ENCODE measurements at places on chromosomes 12 and 14.

GRCh38 chr14:68939893-68940613, 39.0 kb downstream of the ACTN1 start:
- DNase-seq, result no peak

GRCh38 chr12:2194060-2194459, 141.3 kb downstream of the CACNA1C start:
- DNase-seq, result no peak

- no peak for DNase-seq
Measured at GRCh38 chr12:77734214-77734883, 96.3 kb upstream of the NAV3 start.

DNA sequence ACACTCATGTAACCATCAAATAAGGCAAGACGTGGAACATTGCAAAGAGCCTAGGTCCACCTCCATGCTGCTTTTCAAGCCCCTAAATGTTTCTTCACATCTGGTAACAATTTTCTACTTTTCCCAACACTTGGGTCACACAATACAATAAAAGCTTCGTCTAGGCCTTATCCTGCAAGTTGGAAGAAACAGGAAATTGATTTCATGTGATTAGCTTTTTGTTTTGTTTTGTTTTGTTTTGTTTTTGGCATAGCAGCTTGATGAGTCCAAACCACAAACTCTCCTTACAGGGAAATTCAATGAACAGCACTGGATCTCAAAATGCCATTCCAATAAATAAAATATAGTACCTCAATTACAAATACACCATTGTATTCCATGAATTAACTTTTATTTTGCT, 19.3 kb downstream of the TAS2R50 start:
- no peak for DNase-seq

- DNase-seq, result no peak
Measured at GRCh38 chr12:5059358-5059757, 15.7 kb downstream of the KCNA5 start.

DNA sequence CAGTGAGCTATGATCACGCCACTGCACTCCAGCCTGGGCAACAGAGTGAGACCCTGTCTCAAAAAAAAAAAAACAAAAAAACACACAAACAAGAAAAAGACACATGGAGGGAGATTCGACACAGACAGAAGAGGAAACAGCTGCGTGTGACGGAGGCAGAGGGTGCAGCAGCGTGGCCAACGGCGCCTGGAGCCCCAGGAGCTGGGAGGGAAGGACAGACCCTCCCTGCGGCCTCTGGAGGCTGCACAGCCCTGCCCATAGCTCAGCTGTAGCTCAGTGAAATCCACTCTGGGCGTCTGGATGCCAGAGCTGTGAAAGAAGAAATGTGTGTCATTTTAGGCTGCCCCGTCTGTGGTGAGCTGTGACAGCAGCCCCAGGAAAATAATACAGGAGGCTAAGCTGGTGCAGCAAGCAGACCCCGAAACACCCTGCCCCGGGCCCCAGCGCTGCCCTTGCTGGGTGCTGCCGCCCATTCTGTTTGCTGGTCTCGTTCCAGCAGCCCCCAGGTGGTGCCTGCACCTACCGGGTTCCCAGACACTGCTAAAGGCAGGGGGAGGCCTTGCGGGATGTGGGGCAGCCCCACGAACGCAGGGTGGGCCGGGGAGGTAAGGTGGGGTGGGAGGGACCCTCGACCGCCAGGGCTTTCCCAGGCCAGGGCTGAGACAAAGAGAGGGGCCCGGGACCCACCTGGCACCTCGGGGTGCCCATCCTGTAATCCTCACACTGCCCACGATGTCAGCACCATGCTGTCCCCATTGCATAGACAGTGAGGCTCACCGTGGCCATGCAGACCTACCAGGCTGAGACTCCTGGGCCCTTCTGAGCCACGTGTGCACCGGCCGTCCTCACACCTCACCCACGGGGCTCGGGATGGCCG, 21.2 kb downstream of the GALNT9 start:
- DNase-seq, result no peak

GRCh38 chr14:98819132-98819866, 452.7 kb downstream of the BCL11B start:
- no peak for DNase-seq

DNA sequence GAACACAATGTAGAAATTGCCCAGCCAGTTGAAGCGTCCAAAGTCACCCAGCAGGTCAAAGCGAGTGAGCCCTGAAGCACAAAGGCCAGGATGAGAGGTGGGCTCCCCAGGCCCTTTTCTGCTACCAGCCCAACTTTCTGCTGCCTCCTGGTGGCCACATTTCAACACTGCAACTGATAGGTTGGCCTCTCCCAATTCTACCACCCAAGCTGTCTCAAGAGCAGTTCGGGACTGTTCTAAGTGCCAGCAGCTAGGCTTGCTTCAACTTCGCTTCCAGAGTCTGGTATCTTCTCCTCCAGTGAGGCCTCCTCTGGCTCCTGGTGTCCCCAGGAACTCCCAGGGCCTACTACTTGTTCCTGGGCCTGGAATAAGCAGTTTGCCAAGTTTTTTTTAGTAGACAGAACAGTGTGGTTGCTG, 3.4 kb upstream of the DHH start:
- peak; percentile 40 for DNase-seq

GRCh38 chr14:47390831-47391504, 284.4 kb downstream of the MDGA2 start:
- no peak for DNase-seq

GRCh38 chr12:101857043-101857558, 20.3 kb upstream of the DRAM1 start:
- no peak for DNase-seq

DNA sequence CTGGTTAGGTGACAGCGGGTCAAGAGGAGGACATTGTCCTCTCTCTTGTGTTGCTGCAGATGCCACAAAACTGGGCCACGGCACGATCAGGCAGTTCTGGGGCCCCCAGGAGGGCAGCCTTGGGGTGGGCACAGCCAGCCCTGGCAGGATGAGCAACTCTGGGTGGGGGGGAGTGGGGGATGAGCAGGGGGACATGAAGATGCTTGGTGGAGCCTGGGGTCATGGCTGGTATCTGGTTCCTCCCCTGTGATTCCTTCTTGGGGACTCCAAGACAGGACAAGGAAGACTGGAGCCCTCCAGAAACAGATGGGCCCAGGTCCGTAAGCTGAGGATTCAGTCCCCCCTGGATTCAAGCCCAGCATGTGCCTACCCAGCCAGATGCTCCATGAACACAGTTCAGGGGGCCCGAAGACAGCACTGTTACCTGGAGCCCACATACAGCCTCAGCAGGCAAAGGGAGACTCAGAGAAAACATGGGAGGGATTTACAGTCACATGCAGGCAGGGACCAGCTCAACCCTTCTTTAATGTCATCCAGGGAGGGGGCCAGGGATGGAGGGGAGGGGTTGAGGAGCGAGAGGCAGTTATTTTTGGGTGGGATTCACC, 10.4 kb downstream of the SERPINA1 start:
- no peak for DNase-seq

DNA sequence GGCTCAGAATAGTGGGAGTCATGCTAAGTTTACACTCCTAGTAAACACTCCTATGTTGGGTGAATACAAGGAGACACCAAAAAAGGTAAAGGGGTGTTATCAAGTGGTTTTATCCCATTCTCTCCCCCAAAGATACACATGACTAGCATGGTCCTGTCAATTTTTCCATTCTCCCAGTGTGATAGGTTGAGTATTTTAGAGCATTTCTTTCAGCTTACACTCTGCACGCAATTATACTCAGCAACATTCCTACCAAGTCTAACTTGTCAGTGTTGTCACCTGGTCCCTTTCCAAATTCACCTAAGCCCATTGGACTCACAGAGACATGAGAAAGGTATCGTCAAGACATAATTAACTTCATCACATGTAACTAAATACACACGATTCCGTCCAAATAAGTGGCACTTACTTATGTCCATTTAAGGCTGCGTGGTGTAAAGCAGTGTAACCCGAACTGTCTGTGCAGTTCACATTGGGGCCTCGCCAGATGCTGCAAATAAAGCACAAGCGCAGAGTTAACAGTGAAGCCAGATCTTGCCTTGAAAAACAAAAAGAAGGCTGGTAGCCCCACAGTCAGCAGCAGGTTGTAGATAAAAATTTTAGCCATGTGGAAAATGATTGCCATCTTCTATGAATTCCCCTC, 159.7 kb downstream of the ANKS1B start:
- no peak for DNase-seq

GRCh38 chr12:106358396-106359241, 1.1 kb downstream of the POLR3B start:
- DNase-seq, result no peak

DNA sequence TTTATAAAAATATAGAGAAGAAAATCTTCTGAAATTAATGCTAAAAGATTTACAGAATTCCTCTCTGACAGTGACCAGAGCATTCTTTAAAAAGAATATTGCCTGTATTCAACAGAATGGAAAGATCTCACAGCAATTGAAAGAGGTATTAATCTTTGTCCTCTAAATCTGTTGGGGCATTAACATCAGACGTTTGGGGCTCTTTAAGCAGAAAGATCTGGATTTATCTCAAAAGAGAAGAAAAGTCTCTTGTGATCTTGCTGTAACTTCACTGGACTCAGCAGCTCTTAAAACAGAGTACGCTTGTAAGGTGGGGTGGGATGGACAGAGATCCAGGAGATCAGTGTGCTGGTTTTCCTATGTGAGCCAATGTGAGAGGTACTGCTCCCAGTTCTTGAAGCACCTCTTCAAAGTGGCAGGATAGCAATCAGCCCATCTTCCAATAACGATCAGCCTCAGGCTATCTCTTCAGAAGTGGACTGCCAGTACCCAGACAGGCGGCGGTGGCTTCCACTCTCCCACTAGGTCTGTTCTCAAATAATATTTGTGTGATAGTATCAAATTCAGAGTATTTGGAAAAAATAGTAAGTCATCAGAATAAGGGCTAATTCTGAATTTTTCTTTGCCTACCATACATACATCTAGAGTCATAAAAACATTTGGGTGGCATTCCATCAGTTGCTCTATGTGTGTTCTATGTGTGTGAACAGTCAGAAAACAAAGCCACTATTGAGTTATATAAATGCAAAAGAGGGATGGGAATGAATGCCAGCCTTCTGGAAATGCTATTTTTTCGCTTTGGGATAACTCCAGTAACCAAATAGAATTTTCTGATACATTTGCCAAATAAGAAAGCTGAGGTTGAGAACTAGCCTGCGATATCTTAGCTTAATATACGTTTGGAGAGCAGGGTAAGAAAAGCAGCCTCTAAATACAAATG, 237.4 kb upstream of the RGS6 start:
- DNase-seq, result no peak

- DNase-seq, result no peak
Measured at GRCh38 chr14:96951511-96951910, 154.3 kb downstream of the VRK1 start.

- DNase-seq, result no peak
Measured at GRCh38 chr12:22858849-22859570, 234.0 kb downstream of the ETNK1 start.

DNA sequence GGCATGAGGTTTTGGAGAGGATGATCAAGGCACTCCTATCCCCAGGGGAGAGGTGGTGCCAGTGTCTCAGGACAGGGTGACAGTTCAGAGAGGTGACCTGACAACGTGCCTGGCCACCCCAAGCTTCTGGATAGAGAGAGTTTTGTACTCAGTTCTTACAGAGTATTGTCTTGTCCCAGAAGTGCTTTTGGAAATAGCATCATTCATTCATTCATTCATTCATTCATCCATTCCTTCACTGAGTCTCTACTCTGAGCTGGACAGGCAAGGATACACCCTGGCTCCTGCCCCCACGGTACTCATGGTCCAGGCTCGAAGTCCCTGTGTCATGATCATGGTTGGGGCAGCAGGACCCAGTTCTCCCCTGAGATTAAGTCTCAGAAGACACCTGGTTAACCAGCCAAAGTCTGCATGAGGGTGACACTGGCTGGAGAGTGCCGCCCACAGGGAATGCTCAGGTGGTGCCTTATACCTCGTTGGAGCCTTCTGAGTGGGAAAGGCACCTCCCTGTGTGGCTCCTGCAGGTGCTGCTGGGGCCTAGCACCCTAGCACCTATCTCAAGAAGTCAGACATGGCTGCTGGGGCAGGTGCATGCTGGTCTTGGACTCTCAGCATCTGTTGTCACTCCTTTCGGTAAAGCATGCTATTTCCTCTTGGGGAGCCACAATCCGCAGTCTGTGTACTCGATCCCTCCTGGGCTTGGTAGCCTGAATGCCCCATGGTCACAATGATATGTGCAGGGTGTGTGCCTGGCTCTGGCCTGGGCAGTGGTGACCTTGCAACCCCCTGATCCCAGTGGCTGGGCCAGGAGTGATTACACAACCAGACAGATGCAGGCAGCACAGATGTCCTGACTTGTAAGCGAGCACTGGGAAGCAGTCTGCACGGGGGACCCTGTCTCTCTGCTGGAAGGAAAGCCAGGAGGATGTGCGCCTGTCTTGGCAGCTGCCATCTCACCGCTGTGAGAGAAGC, 57.8 kb downstream of the C14orf132 start:
- DNase-seq, result no peak

- DNase-seq, result no peak
Measured at GRCh38 chr12:76312315-76312714, 35.9 kb downstream of the BBS10 start.

DNA sequence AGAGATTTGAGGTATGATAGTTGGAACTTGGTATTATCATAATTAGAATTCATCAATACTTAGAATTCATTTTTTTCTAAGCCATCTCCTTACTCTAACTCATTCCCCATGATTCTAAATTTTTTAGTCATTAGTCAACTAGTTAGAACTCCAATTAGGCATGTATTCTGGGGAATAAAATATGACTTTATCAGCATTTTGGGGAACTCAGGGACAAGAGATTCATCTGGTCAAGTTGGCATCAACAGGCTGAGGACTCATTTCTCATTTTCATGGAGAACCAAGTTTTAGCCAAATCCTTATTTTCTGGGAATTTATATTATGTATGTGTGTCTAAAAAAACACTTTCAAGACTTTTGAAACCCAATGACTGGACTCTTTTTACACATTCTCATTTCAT, 29.2 kb downstream of the DIP2B start:
- no peak for DNase-seq

DNA sequence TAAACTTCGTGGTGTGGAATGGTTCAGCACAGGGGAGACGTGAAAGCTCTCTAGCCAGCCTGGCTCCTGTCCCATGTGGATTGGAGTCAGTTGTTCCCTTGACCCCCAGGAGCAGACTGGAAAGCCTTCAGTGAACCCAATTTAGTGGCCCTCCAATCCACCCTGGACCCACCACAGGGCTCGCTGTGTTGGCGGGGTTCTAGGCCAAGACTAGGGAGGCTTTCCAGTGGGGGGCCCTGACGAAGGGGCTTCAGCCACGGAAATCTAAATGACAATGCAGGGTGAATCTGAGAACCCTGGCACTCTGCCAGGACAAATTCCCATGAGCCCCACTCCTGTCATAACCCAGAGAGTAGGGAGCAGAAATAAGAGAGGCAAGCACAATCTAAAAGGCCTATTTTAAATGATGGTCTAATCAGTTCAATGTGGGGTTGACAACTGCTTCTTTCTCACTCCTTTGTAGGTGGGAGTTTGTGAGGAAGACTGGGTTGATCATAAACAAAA, 110.8 kb downstream of the SLC35F4 start:
- DNase-seq, result no peak

GRCh38 chr14:56085471-56085870, 32.7 kb upstream of the PELI2 start:
- no peak for DNase-seq
